Pancreas (tissue), 10 donors: ENCODE measurements at places on chromosomes 7 and 10.

DNA sequence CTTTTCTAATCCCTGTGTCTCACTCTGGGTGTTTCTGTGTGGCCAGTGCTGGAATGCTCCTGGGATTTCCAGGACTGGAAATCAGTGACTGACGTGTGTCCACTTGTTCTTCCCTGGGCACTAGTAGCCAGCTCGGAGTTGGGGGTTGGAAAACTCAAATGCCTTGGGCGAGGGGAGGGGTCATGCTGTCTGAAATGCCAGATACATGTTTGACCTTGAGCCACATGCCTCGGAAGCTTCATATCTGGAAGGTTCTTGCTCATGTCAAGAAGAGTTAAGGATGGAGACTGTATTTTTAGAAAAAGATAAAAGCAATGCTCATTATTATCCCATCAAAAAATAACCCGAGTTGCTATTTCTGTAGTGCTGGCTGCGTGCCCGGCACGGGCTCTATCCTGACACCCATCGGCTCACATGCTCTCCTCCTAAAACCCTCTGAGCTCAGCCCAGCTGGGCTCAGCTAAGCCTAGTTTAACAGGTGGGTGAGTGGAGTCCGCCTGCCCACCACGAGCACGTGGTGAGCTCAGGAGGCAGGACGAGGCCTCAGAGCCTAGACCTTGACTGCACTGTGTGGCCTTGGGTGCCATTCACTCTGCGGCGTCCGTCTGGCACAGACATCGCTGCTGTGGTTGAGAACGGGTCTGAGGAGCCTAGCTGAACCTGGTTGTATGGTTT is 6.4 kb downstream of the DPYSL4 start:
- no peak for DNase-seq

DNA sequence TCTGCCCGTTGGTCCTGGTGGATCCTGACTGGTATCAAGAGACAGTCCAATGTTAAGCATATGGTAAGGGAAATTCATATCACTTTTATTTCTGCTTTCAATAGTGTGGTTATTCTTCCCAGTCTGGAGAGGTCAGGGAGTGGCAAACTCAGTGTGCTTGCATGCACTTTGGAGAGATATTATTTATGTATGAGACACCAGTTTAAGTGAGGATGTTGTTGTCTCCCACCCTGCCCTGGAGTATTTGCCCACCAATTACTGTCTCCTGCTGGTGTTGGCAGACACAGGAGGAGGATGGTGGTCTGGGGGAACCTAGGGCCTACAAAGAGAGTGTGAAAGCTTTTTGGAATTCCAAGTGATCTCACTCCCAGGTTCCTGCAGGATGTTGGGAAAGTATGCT is 59.7 kb downstream of the OR13A1 start:
- DNase-seq, result no peak

DNA sequence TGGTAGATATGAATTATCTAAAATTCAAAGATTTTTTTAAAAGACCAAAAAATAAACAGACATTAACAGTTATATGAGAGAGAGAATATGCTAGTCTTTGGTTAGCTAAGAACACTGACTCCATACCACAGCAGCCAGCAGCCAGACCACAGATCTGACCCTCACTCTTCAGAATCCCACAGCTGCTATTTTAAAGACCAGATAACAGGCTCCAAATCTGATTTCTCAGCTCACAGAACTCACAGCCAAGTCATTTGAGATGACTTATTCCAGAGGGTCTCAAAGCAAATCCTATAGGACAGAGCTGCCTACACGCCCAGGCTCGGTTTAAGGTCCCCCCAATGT is 20.4 kb downstream of the NUDCD3 start:
- no peak for DNase-seq

GRCh38 chr10:72386916-72387586 is 32.3 kb upstream of the DNAJB12 start:
- no peak for DNase-seq

DNA sequence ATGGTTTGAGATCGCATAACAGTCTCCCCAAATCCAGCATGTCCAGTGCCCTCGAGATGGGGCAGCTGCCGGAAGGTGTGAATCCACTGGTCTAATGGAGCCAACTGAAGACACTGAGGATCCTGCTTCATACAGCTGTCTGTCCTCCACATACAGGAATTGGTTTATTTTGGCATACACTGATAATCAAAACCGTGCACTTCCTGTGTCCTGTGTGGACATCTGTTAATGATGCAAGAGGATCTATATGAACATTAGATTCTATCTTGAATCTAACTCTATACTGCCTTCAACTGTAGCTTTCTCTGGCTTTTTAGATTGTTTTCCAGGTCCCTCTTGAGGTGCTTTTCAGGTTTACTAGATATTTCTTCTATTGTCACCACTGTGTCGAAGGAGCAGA is 3.0 kb upstream of the JAZF1 start:
- no peak for DNase-seq

- no peak for DNase-seq
Observed at GRCh38 chr10:113988535-113988934, 55.1 kb upstream of the ADRB1 start.

DNA sequence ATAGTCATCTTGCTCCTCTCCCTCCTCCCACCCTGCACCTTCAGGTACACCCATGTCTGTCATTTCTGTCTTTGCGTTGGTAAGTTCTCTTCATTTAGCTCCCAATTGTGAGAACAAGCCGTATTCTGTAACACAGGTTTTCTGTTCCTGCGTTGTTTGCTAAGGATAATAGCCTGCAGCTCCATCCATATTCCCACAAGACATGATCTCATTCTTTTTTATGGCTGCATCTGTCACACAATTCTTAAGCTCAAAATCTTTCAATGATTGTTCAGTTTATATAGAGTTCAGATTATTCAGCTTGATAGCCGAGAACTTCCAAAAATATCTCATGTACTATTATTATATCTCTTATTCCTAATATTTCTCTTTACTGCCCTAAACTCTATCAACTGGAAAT is 16.0 kb upstream of the TMEM168 start:
- no peak for DNase-seq

- DNase-seq, result no peak
Observed at GRCh38 chr10:26251925-26252324, 35.4 kb downstream of the GAD2 start.

DNA sequence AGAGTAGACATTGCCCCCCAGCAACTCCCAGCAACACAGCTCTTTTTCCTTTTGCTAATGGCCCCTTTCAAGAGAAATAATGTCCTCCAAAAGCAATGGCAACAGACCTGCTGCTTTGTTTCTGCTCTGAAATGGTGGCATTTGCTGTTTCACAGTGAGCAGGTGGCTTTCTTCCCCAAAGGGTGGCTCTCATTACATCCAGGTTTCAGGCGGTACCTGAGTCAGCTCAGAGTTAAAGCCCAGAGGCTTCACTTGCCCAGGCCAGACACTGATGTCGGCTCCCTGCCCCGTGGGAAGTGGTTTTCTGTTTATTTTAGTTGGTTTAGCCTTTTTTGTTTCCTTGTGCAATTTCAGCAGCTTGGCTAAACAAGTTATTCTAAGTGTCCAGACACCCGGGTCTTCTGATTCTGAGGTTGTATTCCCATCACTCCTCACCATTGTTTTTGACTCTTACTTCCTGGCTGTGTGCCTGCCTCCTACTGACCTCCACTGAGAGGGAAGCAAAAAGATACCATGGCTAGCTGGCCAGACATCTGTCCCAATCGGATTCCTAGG is 7.8 kb upstream of the ATOH7 start:
- no peak for DNase-seq

DNA sequence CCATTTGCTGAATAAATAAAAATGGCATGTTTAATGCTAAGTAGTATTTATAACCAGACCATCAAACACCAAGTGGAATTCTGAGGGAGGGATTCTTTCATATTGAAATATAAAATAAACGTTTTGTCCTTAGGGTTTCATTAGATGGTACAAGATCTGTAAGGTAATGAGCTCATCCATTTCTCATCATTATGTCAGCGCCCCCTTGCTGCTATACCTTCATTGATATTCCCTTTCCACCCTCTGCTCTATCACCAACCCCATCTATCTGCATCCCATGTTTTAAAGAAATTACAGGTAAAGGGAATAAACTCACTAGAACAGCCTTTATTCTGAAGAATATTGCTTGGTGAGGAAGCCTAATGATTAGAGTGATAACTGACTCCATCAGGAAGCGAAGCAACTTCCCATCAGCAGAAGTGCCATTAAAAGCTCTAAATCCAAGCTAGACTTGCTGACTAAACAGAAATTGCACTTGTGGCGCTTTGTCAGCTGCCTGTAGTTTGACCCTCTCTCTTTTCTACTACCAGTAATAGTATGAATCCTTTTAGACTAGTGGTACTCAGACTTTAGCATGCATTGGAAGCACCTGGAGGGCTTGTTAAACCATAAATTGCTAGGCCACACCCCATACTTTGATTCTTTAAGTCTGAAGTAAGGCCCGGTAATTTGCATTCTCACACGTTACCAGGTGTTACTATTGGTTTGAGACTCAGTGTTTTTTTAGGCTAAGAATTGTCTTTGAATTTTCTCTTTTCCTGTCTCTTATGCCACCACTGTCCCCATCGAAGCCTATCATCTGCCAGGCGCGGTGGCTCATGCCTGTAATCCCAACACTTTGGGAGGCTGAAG is 27.5 kb downstream of the ADD3 start:
- no peak for DNase-seq

DNA sequence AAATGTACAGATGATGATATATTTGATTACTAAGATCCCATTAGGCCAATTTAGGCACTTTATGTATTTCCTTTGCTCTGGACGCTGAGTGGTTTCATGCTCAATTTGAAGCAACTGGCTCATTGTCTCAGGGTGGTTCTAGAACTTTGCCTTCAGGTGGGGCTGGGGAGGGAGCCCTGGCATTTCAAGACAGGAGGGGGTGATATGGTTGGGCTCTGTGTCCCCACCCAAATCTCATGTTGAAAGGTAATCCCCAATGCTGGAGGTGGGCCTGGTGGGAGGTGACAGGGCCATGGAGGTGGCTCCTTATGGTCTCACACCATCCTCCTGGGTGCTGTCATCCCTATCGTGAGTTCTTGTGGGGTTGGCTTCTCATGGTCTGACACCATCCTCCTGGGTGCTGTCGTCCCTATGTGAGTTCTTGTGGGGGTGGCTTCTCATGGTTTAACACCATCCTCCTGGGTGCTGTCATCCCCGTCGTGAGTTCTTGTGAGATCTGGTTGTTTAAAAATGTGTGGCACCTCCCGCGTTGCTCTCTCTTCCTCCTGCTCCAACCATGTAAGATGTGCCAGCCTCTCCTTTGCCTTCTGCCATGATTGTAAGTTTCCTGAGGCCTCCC is 151.5 kb upstream of the KLF6 start:
- DNase-seq, result no peak

GRCh38 chr10:17380016-17380415 is 74.4 kb downstream of the ST8SIA6 start:
- DNase-seq, result no peak

DNA sequence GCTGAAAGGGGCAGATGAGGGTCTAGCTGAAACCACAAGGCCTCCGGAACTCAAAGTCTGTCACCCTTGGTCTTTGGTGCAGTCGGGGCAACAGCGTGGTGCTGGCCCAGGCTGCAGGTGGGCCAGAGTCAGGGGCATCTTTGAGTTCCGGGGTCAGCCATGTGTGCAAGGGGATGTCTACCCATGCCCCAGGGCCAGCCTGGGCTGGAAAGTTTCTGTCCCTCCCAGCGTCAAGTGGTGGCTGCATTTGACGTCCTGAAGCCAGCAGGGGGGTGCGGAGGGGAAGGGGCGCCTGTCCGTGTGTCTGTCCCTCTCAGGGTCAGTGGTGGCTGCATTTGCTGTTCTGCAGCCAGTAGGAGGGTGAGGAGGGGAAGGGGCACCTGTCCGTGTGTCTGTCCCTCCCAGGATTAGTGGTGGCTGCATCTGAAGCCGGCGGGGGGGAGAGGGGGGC is 638 bp downstream of the BRAT1 start:
- DNase-seq, result no peak

- DNase-seq, result peak; percentile 42
Observed at GRCh38 chr7:75905785-75906604, 9.0 kb upstream of the POR start.

GRCh38 chr7:24395512-24395911 is 111.5 kb downstream of the NPY start:
- no peak for DNase-seq

DNA sequence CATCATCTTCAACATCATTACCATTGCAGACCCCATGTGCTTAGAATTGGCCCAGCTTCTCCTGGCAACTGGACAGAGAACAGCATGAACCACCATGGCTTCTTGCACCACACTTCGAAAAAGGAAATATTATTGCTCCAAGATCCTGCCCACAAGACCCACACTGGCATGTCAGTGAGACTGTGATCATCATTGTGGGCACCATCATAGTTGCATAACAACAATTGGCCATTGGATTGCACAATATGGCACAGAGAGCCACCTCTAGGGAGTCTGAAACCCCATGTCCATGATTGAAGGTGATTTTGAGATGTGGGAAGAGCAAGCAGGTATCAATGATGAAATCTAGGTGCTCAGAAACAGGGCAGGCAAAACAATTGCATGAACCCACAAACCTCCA is 918.9 kb downstream of the GRID1 start:
- no peak for DNase-seq

DNA sequence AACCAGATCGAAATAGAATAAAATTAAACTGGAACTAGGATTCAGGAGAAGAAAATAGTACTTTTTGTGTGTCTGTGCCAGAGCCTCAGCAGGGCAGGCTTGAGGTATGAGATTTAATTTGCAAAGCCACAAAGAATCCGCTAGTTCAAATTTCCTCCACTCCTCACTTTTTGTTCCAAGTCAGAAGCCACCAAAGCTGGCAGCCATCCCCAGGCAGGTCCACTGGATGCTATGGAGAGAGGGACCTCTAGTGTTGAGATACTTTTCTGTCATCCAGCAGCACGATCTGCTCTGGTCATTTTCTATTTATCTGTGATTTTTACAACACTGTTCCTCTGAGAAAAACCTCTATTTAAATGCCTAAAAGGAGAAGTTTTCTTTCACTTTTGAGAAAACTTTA is 147.9 kb upstream of the FRMD4A start:
- peak; percentile 74 for DNase-seq

DNA sequence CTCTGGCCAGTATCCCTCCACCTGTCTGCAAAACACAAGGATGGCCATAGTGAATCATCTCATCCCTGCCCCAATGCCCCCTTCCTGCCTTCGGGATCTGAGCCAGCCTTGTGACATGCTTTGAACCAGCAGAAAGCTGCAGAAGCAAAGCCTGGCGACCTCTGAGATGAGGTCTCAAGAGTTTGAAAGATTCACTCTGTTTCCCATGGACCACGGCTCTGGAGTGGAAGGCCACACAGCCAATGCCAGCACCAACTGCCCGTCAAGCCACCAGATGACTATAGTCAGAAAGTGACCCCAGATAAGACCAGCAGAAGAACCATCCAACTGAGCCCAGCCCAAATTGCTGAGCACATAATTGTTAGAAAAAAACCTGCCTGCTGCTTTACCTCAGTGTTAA is 193.9 kb upstream of the PPP2R2D start:
- no peak for DNase-seq
